ENCODE measurements at places on chromosomes 6 and 20. TPM values are rescaled to one million over a fixed set of nuclear protein-coding genes. Genes with fewer than 3 reads are reported as not detected.

GRCh38 chr6:80143419-80143937 lies 37.0 kb downstream of the BCKDHB start:
- DNase-seq = no peak

DNA sequence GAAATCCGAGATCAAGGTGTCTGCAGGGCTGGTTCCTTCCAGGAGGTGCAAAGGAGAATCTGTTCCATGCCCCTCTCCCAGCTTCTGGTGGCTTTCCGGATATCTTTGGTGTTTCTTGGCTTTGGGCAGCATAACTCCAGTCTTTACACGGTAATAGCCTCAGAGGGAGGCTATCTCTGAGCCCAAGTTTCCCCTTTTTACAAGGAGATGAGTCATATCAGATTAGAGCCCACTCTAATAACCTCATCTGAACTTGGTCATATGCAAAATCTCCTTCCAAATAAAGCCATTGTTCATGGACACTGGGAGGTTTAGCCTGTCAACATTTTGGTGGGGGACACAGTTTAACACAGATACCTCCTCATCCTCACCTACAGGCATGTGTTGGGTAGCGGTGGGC lies 213.7 kb downstream of the ATXN1 start:
- no peak for DNase-seq

DNA sequence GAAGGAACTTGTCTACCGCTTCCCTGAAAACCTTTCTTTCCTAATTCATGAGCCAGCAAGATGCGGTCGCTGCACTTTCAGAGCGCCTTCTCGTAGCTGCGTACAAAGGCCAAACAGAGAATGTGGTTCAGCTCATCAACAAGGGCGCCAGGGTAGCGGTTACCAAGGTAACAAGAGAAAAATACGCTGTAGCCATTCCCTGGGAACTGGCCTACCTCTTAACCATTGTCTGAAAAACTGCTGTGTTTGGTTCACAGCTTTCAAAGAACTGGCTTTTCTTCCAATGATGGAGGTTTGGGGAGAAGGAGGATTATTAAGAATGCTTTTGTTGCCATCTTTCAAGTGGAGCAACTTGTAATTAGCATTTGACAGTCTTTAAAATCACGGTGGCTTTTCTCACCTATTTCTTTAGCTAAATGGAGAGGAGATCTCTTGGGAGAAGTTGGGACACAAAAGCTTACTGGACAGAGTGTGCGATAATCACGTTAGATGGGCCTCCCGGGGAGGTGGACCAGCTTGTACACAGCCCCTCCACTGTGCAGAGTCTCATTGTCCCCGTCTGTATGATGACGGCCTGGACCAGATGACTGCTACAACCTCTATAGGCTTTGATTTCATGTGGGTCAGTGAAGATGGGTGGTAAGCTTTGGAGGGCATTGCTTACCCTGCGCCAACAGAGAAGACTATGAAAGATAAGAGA lies 71.5 kb downstream of the LYRM2 start:
- no peak for DNase-seq

GRCh38 chr6:1554476-1555310 lies 55.0 kb upstream of the FOXC1 start:
- DNase-seq = peak; percentile 77

Gene F13A1
- total RNA-seq = 83.9 TPM

GRCh38 chr6:15474196-15474595 lies 188.6 kb downstream of the DTNBP1 start:
- no peak for DNase-seq

- DNase-seq = no peak
Observed at GRCh38 chr20:16861708-16862107, 113.5 kb downstream of the OTOR start.

GRCh38 chr6:73666393-73666792 lies 12.6 kb upstream of the SLC17A5 start:
- DNase-seq = no peak

GRCh38 chr20:57564951-57565642 lies 4.2 kb downstream of the PCK1 start:
- no peak for DNase-seq

GRCh38 chr20:48959899-48960550 lies 38.5 kb downstream of the ARFGEF2 start:
- no peak for DNase-seq

DNA sequence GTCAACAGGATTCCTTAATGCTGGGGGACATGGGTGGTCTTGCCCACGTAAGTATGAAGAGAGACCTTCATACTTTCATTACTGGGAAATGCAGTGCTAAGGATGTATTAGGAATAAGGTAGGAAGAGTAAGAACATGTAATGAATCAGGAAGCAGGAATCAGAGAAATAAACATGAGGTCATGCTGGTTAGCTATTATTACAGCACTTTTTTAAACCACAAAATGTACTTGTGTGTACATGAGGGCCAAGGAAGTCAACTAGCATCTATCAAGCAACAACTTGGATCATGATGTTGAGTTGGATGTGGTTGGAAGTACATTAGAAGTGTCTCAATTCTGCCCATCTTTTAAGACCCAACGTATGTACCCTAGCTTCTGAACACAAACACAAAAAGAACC lies 63.5 kb upstream of the E2F3 start:
- no peak for DNase-seq

Gene BFSP1
- total RNA-seq = 0.63 TPM

Measured in heart left ventricle (tissue), 16 donors.